Panc1 (cell line): ENCODE measurements at places on chromosomes 7 and 10.

DNA sequence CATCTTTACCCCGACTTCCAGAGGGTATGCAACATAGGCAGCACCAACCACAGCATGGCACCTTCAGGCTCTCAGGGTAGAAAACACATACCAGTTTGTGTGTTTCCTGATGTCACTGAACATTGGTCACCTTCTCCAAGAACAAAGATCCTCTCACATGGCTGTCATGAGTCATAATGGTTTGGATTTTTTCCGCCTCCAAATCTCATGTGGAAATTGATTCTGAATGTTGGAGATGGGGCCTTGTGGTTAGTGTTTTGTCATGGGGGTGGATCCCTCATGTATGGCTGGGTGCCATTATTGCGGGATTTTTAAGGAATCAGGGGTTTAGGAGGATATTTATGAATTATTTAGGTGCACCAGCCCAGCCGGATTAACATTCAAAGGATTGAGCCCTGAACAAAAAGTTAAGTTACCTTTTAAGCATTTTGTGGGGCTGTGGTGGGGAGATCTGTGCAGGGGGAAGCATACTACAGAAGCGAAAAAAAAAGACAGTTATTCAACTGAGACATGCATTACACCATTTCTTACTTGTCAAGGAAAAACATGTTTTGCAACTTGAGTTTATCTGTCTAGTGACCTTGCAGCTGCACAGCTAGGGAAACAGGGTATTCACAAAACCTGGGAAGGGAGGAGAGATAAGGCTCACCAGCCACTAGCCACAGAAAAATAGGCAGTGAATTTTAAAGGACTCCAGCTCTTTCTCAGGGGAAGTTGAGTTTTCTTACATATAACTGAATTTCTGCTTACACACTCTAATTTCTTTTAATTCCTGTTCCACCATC lies 774.1 kb upstream of the AUTS2 start:
- no peak for DNase-seq

GRCh38 chr7:27586825-27587224 lies 75.9 kb downstream of the HIBADH start:
- no peak for DNase-seq

DNA sequence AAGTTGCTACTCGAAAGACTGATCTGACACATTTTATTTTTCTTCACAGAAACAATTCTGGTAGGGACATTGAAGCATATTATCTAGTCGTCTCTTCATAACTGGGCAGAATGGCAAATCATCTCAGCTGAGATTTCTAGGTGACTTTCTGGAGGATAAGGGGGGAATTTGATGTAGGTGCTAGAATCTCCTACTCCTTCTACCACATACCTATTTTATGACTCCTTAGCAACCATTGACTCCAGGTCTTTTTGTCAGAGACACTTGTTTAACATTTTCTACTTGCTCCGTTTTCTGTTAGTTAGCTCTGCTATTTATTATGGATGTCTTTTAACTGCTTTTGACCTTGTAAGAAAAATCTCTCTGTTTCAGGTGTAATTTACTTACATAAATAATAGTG lies 380.9 kb upstream of the SEMA3C start:
- no peak for DNase-seq

DNA sequence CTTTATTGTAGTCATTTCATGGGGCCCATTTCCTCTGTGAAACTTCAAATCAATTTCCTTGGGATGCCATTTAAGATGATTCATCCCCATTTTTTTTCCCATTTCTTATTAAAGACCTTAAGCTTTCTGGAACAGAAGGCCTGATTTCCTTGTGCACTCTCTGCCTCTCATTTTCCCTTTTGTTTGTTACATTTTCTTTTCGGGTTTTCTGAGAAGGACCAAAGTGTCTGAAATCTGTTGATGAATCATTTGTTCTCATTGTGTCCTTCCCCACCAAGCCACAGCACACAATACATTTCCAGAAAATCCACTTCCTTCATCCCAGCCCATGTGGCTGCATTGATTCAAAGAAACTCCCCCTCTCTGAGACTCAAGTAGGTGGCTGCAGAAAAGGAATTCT lies 372.4 kb downstream of the SFMBT2 start:
- no peak for DNase-seq

- no peak for DNase-seq
Measured at GRCh38 chr7:129169686-129170440, 18.6 kb upstream of the SMO start.
